ENCODE measurements at places on chromosomes 7 and 10.

DNA sequence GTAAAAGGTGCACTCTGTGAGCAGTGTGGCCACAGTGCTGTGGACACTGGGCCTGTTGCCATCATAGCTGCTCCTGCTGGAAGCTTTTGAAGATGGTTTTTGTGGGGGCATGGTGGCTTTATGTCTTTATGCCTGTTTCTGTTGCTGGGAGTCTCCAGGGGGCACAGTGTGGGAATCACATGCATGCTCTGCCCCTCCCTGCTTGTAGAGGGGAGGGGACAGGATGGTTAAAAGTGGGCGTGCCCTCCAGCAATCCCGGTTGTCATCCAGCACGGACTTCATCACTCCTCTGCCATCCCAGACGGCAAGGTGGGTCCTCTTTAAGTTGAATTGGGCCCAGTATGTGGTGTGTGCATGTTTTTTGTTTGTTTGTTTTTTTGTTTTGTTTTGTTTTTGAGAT is 20.2 kb downstream of the OGDH start:
- no peak for DNase-seq

DNA sequence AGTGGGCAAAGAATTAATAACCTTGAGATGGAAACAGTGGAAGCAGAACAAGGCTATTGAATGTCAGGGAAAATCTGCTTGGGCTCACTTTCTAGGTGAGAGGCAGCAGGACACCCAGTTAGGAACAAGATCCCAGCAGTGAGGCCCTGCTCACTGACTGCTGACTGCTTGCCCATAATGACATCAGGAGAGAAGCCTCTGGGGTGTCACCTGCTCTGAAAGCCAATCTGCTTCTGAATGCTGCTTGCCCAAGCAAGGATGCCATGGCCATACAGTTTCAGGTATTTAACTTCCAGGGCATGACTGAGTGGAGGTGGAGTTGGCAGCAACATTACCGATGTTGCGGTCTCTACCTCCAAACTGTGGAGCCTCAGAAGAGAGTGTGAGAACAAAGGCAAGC is 11.7 kb upstream of the WAPL start:
- DNase-seq: no peak

DNA sequence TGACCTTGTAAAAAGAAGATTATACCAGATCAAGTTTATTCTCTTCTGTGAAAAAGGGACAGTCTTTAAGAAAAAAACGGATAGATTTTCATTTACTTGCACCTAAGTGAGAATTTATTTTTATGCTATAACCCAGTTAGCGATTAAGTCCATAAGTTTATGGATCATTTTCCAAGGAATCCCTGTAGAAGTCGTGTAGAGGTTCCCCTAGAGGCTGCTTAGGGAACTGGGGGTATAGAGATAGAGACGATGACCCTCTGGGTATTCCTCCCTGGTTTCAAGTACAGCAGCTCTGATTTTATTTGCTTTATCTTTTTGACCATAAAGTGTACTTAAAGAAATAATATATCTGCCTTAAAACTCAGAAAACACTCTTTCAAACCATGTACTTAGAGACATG is 648.4 kb upstream of the LRRTM3 start:
- DNase-seq: no peak

GRCh38 chr7:6623589-6624245 is 8.3 kb downstream of the ZNF853 start:
- no peak for DNase-seq

DNA sequence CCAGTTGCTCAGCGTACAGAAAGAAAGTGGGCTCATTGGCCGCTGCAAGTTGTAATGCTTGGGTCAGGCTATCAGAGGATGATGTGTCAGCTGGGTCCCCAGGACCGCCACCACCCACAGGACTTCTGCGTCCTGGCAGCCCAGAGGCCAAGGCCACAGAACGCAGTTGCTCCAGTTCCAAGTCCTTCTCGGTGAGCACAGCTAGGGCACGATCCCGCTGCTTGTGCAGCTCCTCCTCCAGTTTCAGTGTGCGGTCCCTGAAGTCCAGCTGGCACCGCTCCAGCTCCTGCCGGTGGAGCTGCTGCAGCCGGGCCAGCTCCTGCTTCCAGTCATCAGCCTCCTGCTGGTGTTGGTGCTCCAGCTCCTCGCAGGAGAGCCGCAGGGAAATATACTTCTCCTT is 3.0 kb downstream of the GCC1 start:
- no peak for DNase-seq

DNA sequence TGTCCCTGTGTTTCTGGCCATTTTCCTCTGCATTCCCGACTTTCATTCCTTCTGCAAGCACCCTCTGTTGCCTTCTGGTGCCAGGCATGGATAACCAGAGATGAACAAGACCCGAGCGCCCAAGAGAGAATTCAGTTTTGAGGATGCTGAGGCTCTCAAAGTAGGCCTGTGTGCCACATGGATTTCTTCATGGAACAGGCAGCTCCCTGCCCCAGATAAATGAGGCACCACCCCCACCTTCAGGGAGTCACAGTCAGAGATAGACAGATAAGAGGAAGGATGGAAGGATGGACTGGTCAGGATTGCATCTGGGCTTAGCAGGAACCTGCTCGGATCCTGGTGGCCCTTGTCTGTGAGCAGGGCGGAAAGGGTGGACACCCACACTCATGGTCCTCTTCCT is 49.4 kb downstream of the ADCYAP1R1 start:
- no peak for DNase-seq

GRCh38 chr7:84913731-84914130 is 273.1 kb downstream of the SEMA3D start:
- DNase-seq: no peak

DNA sequence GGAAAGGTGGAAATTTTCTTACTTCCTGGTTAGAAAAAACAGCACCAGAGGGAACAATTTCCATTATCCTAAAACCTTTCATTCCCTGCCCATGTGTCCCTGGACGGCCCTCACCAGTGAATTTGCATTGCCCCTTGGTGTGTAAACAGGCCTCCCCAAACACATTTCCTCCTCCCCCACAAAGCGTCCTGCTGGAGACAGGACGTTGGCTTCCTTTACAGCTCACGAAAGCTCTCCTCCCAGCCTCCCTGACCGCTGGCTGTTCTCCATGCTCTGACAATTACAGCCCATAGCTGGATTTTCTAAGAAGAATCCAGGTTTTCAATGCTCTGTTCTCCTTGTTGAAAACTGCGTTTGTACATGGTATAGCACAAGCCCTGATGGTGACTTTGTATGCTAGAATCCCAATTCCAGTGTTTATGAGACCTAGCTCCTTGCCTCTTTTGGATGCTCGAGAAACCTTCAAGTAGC is 724.2 kb upstream of the CELF2 start:
- no peak for DNase-seq

DNA sequence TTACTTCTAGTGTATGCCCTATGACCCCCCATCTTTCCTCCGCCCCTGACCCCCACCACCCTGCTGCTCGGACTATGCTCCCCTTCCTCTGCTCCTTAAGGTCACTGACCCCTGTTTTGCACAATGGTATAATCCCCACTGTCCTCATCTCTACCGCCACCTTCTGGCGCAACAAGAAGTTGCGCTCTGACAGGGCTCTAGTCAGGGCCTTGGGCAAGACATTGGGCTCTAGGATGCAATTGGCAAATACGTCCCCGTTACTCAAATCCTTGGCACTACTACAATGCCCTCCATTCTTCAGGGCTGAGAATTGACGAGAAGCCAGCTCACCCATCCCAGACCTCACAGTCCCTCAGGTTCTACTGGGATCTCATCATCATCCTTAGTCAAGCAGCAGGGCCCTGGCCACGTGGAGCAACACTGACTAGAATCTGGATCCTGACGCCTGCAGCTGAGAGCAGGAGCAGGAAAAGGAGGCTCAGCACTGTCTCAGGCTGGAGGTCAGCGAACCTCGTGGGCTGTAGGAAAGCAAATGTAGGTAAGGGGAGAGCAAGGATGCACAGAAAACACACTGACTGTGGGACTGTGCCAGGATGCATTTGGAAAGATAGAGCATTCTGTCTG is 10.6 kb downstream of the LRIT2 start:
- DNase-seq: no peak

- DNase-seq: no peak
Measured at GRCh38 chr7:73738220-73738611, 386 bp downstream of the ABHD11 start.

DNA sequence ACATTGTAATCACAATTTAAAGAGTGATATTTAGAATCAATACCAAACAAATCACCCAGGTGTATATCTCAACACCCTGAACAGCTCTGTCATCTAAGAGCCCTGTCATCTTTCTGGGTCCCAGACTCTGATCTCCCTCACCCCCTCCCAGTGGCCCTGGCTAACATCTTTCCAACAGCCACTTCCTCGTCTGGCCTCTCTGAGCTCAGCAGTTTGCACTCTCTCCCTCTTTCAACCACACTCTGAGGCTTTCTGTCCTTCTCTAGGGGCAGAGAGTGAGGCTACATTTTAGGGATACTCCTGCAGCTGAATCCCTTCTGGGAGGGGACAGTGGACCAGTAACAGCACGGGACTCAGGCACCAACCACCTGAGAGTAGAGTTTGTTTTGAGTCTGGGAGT is 17.1 kb upstream of the PRRT4 start:
- no peak for DNase-seq

GRCh38 chr7:131618391-131618790 is 62.0 kb upstream of the PODXL start:
- no peak for DNase-seq

- DNase-seq: no peak
Measured at GRCh38 chr10:70348228-70348850, 34.1 kb downstream of the LRRC20 start.

GRCh38 chr7:151167197-151167961 is at the start of gene GBX1:
Gene GBX1 (minus strand): TSS chr7:151167694. CDS start chr7:151167548, 146 bp downstream.
- no peak for DNase-seq

GRCh38 chr7:138872576-138872975 is 74.6 kb upstream of the ATP6V0A4 start:
- DNase-seq: no peak

- DNase-seq: no peak
Measured at GRCh38 chr10:48801001-48801421, 116.3 kb downstream of the WDFY4 start.

DNA sequence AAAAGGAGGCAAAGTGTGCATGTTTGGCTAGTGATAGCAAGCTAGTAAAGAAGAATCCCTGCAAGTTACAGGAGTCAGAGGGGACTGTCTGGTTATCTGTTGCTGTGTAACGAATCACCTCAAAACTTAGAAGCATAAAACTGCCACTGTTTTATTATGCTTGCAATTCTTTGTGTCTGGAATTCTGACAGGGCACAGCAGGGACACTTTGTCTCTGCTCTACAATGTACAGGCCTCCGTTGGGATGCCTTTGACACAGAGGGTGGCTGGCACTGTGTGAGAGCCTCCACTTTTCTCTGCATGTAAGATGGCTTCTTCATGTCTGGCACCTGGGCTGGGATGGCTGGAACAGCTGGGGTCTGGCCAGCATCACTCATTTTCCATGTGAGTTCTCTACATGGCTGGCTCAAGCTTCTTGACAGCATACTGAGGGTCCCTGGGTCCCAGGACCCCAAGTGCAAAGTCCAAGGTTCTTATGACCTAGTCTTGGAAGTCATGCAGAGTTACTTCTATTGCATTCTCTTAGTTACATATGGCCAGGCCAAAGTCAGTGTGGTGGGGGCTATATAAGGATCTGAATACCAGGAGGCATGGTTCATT is 276.9 kb downstream of the RPS24 start:
- no peak for DNase-seq

GRCh38 chr7:159007364-159007995 is 137.2 kb downstream of the VIPR2 start:
- DNase-seq: no peak

- no peak for DNase-seq
Measured at GRCh38 chr10:132120734-132121510, 55.2 kb downstream of the JAKMIP3 start.

- DNase-seq: no peak
Measured at GRCh38 chr10:112653851-112654250, 206.8 kb downstream of the VTI1A start.

GRCh38 chr7:131068604-131069021 is 259.1 kb upstream of the MKLN1 start:
- no peak for DNase-seq

- DNase-seq: no peak
Measured at GRCh38 chr10:91197127-91197526, 23.3 kb upstream of the PCGF5 start.

GRCh38 chr10:102682416-102682815 is 31.8 kb downstream of the ARL3 start:
- no peak for DNase-seq

- no peak for DNase-seq
Measured at GRCh38 chr7:121557034-121557892, 161.2 kb upstream of the FAM3C start.
